ENCODE measurements at places on chromosomes 7 and 10. TPM values are rescaled to one million over a fixed set of nuclear protein-coding genes. Genes with fewer than 3 reads are reported as not detected.
A peak's percentile ranks its signal among the peaks of the same experiment; 100 is the strongest.

HMX3 gene
- total RNA-seq, result not detected

SNCG gene
- total RNA-seq, result 15.0 TPM

SLC39A12 gene
- total RNA-seq, result 0.31 TPM

GSAP gene
- total RNA-seq, result 45.4 TPM

DPYSL4 gene
- 3.1 TPM for total RNA-seq

DNA sequence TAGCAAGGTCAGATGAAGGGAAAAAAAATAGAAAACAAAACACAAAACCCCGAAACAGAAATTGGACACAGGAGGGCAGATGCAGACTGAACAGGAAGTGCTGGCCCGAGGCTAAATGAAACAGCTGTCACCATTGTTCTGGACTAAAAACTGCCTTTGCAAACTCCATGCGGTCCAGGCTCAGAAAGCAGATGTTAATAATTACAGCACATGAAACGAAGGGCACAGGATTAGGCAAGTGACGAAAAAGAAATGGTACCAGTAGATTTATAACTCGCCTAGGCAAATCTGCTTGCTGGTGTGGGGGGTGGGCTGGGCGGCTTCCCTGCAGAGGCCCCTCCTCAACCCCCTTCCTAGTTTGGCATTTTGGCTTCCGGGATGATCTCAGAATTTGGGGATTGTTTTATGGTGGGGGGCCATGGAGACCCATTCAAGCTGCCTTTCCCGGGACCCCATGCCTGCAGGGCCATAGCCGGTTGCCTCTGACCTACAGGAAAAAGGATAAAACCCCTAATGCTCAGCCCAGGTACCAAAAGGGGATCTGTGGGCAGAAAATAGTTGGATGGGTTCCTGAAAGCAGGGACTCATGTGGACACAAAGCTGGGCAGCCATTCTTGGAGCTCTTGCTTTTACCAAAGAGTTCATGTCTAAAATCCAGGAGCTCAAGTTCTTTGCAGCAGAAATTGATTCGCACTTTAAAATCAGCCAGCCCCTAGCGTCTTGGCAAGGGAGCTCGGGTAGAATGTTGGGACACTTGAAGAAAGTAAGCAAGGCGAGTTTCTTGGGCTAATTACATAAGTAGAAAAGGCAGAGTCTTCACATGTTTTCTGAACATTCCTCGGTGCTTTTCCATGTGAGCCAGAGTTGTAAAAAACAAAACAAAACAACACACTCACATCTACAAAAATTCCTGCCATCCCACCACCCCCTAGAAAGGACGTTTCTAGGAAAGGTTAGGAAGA, 39.0 kb upstream of the EMX2 start:
- DNase-seq, result peak; percentile 19
- no peak overlapping the region for H3K4me3 ChIP-seq
- H3K27me3 ChIP-seq, result peaks cover 77% of the 10 kb centered on the region
- H3K27ac ChIP-seq, result no peak overlapping the region
- H3K36me3 ChIP-seq, result no peaks in the 10 kb centered on the region
- H3K4me1 ChIP-seq, result no peaks in the 10 kb centered on the region

DNA sequence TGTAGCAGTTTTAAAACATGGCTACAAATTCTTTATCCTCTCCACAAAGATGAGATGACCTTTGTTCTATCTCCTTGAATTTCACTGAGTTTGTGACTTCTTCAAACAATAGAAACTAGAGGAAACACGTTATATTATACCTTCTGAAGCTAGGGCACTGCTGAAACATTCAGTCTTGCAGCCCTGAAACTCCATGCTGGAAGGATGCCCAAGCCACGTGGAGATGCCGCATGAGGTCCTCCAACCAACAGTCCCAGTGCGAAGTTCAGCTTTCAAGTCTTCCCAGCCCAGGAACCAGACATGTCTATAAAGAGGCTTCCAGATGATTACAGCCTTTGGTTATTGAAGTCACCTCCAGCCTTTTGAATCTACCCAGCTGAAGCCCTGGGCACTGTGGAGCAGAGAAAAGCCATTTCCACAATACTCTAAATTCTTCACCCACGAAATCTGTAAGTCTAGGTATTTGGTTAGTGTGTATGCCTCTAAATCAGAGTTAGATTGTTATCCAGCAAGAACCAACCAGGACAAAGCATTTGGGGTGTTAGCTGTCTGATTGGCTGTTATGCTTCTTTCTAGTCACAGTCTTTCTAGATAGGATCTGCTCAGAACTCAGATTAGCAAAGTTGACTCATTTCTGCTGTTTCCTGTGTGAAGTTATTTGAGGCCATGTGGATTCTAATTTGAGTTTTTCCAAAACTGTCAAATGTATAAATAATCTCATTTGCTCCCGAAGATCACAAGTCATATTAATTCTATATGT, 186.5 kb upstream of the TMEM72 start:
- no peak overlapping the region for H3K27ac ChIP-seq
- peaks cover 4% of the 10 kb centered on the region for H3K4me1 ChIP-seq
- no peaks in the 10 kb centered on the region for H3K27me3 ChIP-seq
- H3K4me3 ChIP-seq, result no peak overlapping the region
- no peaks in the 10 kb centered on the region for H3K36me3 ChIP-seq
- DNase-seq, result no peak

GRCh38 chr10:30589441-30589840, 40.1 kb downstream of the LYZL2 start:
- no peaks in the 10 kb centered on the region for H3K36me3 ChIP-seq
- no peak overlapping the region for H3K27ac ChIP-seq
- no peaks in the 10 kb centered on the region for H3K27me3 ChIP-seq
- no peak overlapping the region for H3K4me3 ChIP-seq
- H3K4me1 ChIP-seq, result peaks cover 36% of the 10 kb centered on the region
- peak; percentile 44 for DNase-seq

- H3K4me1 ChIP-seq, result peaks cover 4% of the 10 kb centered on the region
- no peaks in the 10 kb centered on the region for H3K36me3 ChIP-seq
- H3K27me3 ChIP-seq, result no peaks in the 10 kb centered on the region
- DNase-seq, result no peak
- H3K27ac ChIP-seq, result no peak overlapping the region
These were observed 196.2 kb downstream of the PLXNA4 start for GRCh38 chr7:132380059-132380458.

GRCh38 chr10:17483079-17483478, 28.7 kb upstream of the ST8SIA6 start:
- no peak for DNase-seq
- no peaks in the 10 kb centered on the region for H3K27me3 ChIP-seq
- no peak overlapping the region for H3K27ac ChIP-seq

DNA sequence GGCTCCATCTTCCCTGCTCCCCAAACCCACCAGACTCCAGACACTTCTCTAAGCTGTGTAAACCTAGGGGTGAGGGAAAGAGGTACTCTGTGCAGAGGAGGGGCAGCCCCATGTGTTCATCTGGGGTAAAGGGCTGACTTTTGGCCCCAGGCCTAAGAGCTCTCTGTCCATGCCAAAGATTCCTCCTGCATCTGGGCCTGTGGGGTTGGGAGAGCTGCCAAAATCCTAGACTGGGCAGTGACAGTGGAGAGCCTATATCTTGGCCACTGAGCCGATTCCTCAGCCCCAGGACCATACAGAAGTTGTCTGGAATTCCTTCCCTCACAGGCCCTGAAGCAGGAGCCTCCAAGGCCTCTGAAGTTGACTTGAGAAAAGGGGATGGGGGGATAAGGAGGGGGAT, 25.3 kb upstream of the LEP start:
- H3K4me1 ChIP-seq, result peaks cover 10% of the 10 kb centered on the region
- H3K4me3 ChIP-seq, result no peak overlapping the region
- no peaks in the 10 kb centered on the region for H3K36me3 ChIP-seq
- no peak for DNase-seq
- H3K27ac ChIP-seq, result no peak overlapping the region

All from left lung (tissue), 14 donors.